GM13976 (cell line): ENCODE measurements at places on chromosomes 3 and 15.

GRCh38 chr15:70358871-70359647 lies 261.3 kb upstream of the TLE3 start:
- no peak for DNase-seq

- DNase-seq: no peak
These were observed 34.9 kb downstream of the GRIP2 start for GRCh38 chr3:14505001-14505802.

DNA sequence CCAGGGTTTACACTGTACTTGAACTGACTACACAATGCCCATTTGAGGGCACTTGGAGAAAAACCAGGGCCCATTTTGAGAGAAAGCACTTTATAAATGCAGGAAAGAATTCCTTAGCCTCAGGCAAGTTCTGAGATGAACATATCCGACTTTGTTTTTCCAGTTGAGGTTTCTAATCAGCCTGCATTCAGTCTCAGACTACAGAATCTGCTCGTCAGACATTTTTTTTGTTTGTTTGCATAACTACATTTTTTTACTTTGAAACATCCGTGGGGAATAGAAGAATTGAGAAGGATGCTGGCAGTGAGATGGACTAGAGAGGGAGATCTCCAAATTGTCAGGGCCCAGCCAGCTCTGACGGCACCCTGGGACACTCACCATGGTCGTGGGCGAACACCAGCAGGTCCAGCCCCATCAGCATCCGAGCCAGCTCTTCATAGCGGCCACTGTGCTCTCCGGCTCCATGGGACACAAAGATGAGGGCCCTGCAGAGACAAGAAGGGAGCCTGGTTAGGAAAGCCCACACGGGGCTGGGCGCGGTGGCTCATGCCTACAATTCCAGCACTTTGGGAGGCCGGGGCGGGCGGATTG lies 40.8 kb downstream of the MGLL start:
- DNase-seq: no peak

DNA sequence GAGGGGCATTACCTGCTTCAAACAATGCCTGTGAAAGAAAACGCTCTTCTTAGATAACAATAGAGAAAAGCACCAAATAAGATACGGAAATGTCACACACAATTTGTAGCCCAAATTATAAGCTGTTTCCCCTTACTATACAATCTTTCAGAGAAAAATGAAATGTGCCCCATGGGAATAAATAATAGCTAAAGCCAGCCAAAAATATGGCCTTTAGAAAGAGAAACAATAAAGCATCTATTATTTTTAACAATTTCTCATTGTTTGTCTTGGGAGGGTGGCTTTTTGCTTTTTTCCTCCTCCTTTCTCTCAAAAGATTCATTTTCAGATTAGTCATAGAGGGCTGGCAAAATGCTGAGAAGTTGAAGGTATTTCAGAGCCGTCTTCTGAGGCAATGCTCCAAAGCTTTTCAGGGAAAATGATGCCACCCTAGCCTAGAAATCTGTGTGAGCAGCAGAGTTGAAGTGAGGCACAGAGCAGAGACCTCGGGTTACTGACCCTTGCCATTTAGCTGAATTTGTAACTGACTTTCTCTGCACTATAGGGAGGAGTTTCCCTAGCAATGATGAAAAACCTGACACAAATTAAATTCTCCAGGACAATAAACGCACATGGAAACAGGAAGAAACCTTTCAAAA lies 86.3 kb upstream of the PRICKLE2 start:
- DNase-seq: no peak

- no peak for DNase-seq
These were observed 108.3 kb upstream of the MME start for GRCh38 chr3:154971771-154972326.

DNA sequence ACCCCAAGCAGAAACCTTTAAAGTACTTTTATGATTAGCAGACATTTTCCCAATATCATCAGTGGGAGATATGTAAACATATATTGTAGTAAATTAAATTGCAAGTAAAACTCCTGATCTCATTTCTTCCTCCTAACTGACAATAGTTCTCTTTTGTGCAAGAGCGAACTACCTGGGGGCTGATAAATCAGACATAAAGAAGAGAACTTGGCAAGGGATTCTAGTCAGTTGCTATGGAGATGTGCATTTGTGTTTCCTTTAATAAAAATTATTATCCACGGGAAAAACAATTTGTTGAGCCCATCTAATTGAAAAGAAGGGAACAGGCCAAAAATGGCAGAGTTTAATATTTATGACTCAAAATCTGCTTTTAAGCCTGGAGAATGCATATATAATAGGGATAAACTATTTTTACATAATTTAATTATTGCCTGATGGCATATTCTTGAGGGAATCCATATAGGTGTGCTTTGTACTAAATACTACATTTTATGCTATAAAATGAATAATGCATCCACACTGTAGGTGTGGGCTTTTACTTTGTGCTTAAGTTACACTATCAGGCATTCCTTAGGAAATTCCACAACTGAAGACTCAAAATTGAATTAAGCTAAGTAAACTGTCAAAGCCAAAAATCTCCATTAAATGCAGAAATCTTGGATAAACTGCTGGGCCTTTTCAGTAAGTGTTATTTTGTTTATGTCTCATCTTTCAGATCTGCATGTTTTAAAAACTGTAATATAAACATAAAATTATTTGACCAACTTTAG lies 258.1 kb downstream of the ERC2 start:
- DNase-seq: no peak

DNA sequence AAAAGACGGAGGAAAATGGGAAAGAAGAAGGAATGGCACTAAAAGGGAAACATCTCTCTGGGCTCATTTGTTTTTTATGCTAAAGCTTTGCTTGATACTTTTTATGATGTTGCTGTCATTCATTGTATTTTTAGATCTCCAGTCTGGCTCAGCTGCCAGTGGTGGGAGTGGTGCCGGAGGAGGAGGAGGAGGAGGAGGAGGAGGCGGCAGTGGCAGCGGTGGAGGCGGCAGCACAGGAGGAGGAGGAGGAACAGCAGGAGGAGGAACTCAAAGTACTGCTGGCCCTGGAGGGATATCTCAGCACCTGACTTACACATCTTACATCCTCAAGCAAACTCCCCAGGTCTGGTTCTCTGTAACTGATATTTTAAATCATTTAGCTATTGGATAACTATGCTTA lies 49.6 kb downstream of the MAP6D1 start:
- no peak for DNase-seq

DNA sequence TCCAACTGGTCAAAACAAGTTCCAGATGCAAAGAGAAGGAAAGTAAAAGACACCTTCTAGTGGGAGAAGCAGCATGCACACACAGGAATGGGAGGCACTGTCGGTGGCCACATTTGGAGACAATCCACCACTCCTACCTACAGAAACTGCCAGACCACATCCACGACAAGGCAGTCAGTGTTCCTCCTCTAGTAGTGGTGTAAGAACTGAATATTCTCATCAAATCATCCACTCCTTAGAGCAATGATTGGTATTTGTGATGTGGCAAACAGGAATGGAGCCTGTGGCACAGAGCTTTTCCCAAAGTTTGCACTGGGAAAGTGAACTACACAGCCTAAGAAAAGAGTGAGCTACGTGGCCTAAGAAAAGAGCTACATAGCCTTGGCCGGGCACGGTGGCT lies 5.1 kb upstream of the SPINT1 start:
- DNase-seq: no peak

GRCh38 chr15:40995656-40996055 lies 42.4 kb downstream of the CHAC1 start:
- DNase-seq: no peak

GRCh38 chr3:158742871-158743663 lies 10.8 kb upstream of the RARRES1 start:
- DNase-seq: no peak

- no peak for DNase-seq
These were observed 77.9 kb upstream of the IGSF10 start for GRCh38 chr3:151538456-151539393.

DNA sequence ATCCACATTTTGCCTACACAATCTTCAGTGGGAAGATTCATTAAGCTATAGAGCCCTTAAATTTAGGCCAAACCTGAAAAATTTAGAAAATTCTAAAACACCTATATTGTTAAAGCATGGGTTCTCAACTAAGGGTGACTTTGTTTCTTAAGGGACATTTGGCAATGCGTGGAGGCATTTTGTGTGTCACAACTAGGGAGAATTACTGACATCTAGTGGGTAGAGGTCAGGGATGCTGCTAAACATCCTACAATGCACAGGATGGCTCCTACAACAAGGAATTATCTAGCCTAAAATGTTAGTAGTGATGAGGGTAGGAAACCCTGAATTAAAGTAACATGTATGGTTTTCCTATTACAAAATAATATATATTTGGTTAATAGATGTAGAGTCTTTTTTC lies 55.8 kb downstream of the TBC1D5 start:
- DNase-seq: no peak

DNA sequence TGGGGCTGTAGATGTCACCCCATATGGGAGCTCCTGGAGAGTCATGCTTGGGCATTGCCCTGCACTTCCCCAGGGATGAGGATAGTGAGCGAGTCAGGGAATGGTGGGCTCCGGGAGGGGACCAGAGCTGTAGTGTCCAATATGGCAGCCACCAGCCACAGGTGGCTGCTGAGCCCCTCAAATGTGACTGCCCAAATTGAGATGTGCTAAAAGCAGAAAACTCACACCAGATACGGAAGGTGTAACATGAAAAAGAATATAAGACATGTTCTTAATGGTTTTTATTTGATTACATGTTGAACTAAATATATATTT lies 31.7 kb downstream of the GRIP2 start:
- no peak for DNase-seq

DNA sequence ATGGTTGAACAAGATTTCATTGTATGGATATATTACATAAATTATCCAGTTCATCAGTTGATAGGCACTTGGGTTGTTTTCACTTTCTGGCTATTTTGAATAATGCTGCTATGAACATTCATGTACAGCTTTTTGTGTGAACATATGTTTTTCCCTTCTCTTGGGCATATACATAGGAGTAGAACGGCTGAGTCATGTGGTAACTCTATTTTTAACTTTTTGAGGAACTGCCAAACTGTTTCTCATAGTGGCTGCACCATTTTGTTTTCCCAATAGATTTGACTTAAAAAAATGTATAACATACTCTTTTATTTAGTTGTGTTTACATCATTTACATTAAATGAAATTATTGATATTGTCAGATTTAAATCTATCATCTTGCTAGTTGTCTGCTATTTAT lies 28.8 kb upstream of the RFX7 start:
- no peak for DNase-seq

DNA sequence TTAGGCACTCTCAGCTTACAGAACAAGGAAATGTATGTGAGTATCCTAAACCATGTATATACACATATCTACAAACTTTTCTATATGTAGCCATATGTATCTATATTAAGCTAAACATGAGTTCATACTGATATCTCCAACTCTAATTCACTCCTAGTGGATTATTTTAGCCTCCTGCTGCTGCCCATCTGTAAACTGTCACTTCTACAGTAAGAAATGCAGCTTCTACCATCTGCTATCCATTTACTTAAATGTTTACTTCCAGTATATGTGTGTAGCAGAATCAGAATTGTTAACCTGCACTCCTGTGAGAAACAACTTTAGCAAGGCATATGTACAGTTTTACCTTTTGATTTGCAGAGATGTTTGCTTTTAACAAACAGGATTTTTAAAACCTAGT lies 478.5 kb upstream of the CBLB start:
- no peak for DNase-seq

- DNase-seq: no peak
These were observed 41.3 kb downstream of the NEK11 start for GRCh38 chr3:131067983-131068382.

DNA sequence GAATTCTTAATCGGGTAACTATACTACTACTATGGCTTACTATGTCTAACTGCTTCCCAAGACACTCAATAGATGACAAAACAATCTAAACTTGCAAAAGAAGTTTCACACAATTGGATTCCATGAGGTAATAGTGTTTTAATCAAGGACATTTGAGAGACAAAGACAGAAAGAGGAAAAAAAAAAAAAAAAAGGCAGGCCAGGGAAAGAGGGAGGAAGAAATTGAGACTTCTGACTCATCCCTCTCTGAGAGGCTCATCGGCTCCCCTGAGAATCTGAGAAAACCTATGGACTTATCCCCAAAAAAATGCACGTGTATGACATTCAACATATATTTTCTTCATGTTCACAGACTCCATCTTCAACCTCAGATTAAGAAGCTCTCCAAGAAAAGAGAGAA lies 61.0 kb downstream of the SCAPER start:
- no peak for DNase-seq

- DNase-seq: no peak
These were observed 44.7 kb upstream of the SELENOK start for GRCh38 chr3:53936347-53936746.

- DNase-seq: no peak
These were observed 500.6 kb upstream of the AGTR1 start for GRCh38 chr3:148197061-148197460.

DNA sequence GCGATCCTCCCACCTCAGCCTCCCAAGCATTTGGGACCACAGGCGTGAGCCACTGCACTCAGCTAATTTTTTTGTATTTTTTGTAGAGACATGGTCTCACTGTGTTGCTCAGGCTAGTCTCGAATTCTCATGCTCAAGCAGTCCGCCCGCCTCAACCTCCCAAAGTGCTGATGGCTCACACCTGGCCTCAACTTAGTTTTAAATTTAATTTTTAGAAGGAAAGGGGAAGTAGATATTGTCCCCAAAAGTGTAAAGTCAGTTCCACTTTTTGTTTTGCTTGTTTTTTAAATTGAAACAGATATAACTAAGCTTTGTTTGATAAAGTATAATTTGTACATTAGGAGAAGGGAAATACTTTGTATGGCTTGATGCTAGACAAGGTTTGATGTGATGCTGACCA lies 31.3 kb upstream of the NFKBIZ start:
- no peak for DNase-seq

DNA sequence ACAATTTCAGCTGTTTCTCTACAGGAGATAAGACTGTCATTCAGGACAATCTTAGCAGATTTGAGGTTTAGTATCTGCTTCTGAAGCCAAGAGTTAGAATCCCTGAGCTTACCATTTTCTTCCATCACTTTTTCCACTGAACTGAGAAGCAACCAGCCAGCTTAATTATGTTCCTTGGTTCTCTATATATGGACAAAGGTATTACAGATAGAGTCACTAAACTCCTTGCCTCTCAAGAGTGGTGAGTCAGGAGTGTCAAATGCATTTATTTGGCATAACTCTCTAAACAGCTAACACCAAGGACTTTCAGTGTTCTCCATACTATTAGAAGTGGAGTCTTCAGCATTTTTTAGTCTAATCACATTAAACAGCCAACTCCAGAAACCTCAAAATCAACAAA lies 239.3 kb downstream of the ALCAM start:
- DNase-seq: no peak

DNA sequence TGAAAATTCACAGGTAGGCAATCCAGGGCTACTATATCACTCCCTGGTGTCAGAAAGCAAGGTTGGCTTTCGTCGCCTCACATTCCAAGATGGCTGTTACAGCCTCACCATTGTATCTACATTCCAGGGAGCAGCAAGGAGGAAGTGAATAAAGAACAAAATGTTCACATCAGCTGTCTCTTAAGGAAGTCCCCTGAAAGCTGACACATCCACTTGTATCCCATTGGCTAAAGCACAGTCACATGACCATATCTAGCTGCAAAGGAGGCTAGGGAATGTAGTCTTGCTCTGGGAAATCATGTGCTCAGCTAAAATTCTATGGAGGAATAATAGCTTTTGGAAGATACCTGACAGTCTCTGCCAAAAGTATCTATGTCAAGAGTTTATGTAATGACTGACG lies 12.8 kb upstream of the GATA2 start:
- DNase-seq: no peak

GRCh38 chr15:37056177-37057121 lies 43.9 kb downstream of the MEIS2 start:
- DNase-seq: no peak
